ENCODE measurements at places on chromosomes 1 and 21.
A peak's percentile ranks its signal among the peaks of the same experiment; 100 is the strongest.

GRCh38 chr1:69126796-69127195 is 440.9 kb upstream of the LRRC7 start:
- no peak for DNase-seq

GRCh38 chr1:201354901-201355295 is 22.6 kb downstream of the TNNT2 start:
- no peak for DNase-seq

DNA sequence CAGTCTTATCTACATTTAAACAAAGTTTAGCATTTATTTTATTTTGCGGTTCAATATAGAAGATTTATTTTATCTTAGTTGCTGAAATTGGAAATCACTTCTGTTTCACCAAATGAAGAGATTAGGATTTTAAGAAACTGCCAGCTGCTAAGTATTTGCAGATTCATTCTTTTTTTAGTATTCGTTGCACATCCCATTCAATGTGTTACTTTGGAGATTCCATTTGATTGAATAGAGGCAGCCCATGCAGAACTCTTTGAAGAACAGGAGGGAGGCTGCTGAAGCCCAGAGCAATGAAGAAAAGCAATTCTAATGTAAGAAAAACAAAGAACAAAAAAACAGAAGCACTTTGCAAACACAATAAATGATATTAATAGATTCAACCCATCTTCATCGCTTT is 38.6 kb upstream of the IL12RB2 start:
- DNase-seq = no peak

- DNase-seq = peak; percentile 8
Measured at GRCh38 chr1:171984850-171985485, 143.7 kb downstream of the DNM3 start.

DNA sequence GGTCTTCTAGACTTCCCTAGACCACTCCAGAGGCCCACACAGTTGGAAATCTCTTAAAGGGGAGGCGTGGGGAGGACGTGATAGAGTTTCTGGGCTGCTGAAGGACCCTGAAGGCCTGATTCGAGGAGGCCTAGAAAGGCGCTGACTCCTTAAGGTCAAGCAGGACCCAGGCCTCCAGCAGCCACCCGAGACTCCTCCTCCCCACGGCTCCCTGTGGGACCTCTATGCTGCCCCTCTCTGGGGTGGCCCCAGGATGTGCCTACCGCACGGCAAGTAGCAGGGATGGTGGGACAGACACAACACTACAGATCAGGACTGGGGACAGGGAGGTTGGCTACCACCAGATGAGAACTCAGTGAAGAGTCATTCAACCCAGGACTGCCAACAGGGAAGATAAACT is 77.5 kb downstream of the GLIS1 start:
- DNase-seq = no peak

GRCh38 chr1:2528966-2529783 is 888 bp downstream of the HES5 start:
- DNase-seq = no peak

DNA sequence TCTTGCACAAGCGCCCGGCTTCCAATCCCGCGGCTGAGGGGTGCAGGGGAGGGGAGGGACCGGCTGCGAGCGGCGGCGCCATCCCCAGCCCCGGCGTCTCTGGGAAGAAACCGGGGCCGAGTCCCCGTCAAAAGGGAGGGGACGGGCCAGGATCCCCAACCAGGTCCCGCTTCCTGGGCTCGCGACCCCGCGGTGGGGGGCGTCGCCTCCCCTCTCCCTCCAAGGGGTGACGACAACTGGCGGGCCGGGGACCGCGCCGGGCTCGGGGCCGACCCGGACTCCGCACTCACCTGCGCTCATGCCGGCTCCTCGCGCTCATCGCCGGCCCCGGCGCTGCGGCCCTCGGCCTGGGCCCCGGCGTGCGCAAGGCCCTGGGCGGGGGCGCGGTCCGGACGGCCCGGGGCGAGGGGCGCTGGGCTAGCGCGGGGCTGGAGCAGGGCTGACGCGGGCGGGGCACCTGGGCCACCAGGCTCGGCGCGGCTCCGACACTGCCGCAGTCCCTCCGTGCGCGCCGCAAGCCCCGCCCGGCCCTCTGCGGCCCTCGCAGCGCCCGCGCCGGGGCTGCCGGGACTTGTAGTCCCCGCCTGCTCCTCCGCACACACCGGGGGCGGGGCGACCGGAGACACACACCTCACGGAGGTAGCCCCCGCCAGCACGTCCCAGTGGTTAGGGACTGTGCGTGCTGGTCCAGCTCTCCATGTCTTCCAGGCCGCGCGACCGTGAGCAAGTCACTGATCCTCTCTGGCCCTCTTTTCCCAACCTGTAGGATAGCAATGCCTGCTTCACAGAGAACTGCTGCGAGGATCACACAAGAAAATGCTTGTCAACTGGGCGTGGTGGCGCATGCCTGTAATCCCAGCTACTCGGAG is at the start of gene ATP13A2:
ATP13A2 (minus strand) TSS at position 490 of the 869 bp plus-strand sequence; CDS start at position 300, 190 bp downstream.
- peak; percentile 80 for DNase-seq

Measured in NCI-H2227 treated with DMSO at 0.1 percent for 48 hours (cell line).